Aorta (tissue), 5 donors: ENCODE measurements at places on chromosomes 3 and 15.

DNA sequence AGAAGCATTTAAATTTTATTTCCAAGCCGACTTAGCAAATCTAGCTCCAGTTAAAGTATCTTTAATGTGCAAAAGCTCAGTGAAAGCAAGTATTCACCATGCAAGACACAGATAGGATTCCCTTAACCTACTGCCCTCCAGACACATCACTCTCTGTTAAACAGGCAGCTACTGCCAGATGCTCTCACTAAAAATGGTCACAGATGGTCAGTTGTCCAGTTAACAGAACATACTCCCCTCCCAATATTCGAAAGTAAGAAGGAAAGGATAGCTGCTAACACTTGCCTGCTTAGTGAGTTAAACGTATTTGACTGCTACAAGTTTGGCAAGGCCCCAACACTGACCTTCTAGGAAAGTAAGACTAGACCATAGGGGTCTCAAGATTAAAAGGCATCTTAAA lies 73.7 kb downstream of the PRTG start:
- DNase-seq = no peak

- no peak for DNase-seq
Measured at GRCh38 chr3:31185062-31185357, 290.5 kb upstream of the GADL1 start.

GRCh38 chr15:84926491-84927230 lies 42.2 kb downstream of the SLC28A1 start:
- no peak for DNase-seq

- no peak for DNase-seq
Measured at GRCh38 chr3:45473841-45474240, 85.5 kb downstream of the LARS2 start.

DNA sequence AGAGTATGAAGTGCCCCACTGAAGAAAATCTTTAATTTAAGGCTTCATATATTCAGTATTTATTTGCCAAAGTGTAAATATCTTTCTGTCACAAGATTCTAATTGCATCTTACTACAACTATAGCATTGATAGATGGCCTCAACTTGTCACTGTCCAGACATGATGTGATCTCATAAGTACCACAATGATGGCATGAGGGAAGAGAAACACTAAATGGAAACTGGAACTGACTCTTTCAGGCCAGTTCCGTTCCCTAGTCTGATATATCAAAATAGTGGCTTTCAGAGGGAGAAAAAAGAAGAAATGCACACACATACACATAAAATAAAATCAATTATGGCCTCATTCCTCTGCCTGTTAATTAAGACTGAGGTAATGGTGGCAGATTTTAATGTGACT lies 615.7 kb downstream of the TBL1XR1 start:
- DNase-seq = no peak

- no peak for DNase-seq
Measured at GRCh38 chr3:23659274-23659673, 146.5 kb upstream of the UBE2E1 start.

DNA sequence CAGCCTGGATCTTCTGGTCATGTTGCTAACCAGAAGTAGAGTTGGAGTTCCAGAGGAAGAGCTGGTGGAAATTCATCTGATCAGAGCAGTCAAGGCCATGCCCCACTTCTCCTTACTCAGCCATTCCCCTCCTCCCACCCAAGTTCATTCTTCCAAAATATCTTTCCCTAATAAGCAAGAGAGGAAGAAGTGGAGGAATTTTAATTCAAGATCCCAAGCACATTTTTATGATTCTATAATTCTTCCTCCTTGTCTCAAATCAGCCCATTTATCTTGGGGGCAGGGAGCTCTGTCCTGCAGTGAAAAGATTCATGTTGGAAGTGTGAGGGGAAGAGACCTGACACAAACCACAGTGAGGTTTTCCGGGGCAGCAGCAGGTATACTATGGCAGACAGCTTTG lies 85.0 kb upstream of the GALNT15 start:
- no peak for DNase-seq

DNA sequence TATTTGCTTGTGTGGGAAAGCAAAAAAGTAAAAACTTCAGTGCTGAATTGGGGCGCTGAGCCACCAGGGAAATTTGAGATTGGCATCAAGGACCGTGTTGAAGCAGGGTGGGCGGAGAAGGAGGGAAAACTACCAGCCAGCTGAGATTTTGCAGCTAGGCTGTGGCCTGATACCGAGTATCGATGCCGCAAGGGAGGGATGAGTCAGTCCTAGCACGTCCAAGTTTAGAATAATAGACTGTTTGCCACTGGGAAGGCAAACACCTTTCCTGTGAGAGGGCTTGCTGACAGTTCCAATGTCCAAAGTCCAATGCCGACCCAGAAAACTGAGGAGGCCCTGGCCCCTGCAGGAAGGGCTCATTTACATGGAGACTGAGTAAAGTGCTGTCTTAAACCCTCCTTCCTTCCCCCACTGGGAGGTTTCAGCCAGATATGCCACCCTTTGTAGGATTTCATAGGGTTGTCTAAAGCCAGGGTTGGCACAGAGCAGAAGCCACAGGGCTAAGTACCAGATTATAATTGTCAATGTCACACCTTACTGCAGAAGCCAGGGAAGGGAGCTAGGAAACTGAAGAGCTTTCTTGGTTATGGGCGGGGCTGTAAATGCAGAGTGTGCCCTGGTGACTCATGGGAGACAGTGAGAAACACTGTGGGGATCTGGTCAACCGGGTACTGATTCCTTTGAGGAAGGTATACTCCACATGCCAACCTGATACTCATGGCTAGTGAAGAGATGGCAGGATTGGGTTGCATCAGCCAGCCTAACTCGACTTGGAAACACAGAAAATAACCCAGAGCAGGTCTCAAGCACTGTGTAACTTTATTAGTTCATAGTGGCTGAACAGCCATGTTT lies 28.4 kb upstream of the PIK3CB start:
- no peak for DNase-seq

DNA sequence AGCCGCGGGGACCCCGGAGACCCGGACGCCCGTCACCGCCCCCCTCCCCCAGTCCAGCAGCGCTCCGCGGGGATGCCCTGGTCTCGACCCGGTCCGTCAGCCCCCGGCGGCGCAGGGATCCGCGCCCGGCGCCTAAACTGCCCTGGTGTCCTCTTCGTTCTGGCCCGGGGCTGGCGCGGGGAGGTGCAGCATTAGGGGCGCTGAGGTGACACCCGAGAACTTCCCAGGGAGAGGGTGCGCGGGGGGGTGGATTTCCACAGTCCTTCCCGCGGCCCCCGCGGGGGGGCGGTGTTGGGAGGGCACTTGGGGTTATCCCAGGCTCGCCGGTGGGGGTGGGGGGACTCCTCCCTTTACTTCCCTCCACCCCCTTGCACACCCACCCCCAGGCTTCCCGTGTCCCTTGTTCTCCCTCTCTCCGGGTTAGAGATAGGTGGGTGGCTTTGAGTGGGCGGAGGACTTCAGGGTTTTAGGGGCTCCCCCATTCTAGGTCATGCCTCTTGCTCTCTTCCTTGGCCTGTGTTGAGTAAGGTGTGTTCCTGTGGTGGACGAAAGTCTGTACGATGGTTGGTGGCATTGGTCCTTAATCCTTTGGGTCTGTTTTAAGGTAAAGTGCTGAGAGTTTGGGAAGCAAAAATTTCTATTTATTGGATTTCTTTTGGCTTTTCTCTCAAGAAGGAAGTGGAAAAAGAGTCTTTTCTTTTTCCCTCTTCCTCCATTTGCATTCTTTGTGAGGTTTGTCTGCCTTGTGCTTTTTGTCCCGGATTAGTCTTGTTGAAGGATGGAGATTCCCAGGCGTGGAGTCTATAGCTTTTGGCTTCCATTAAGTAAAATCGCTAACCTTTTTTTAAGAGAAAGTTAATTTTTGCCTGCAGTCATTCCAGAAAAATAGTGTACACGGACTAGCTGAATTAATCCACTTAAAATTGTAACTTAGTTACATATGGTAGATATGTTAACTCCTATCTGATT lies 811 bp downstream of the SKIL start:
- peak; percentile 95 for DNase-seq

GRCh38 chr3:72329354-72329753 lies 518.9 kb downstream of the SHQ1 start:
- DNase-seq = peak; percentile 64

- no peak for DNase-seq
Measured at GRCh38 chr3:185582871-185583270, 3.2 kb upstream of the SENP2 start.

- no peak for DNase-seq
Measured at GRCh38 chr3:150871192-150871591, 34.0 kb downstream of the MINDY4B start.

DNA sequence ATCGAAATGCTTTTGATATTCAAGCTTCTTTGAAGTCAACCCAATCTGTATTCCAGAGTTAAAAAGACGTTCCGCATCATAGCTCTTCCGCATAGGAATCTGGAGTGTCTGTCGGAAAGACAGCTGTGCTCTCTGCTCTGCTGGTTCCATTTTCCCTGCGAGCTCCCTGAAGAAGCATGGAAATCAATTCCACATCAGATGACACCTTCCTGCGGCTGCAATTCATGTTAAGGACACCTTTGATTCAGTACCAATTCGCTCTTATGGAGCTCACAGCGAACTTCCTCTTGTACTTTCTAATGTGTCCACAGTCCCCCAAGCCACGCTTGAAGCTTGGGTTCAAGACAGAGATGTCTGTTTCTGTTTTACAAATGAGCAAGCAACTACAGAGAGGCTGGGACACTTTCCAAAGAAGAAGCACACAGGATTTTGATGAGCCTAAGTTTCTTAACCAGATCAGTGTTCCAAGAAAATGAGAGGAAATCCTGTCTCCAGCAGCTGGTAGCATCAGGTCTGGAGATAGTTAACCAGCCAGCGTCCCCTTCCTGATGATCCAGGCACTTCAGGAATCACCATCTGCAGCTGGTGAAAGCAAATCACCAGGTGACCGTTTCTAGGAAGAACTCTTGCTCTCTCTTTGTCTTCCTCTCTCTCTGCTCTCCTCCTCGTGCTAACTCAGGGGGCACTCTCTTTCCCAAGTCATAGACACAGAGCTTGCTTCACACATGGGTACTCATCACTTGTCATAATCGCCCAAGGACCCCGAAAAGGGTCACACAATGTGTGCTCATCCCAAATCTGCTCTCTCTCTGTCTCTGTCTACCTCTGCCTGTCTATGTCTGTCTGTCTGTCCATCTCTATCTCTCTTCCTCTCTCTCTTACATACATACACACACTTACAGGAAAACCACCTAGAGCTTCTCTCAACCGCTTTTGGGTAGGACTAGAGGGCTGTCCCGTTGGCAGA lies 281.8 kb downstream of the FAM43A start:
- DNase-seq = no peak

DNA sequence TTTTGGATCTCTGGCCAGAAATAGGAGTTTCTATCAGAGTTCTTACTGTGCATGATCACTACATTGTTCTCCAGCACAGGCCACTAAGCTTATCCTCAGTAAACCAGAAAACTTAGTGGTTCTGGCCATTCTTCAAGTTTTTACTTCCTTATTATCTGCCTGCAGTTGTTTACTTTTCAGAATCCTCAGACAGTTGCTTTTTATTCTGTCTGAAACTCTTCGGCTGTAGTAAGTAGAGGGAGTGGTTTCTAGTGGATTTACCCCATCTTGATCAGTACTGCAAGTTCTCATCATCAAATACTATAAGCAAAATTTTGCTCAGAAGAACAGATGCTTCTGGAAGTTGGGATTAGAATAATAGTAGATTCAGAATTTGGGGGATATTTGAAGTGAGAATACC lies 193.0 kb upstream of the RARB start:
- DNase-seq = no peak

DNA sequence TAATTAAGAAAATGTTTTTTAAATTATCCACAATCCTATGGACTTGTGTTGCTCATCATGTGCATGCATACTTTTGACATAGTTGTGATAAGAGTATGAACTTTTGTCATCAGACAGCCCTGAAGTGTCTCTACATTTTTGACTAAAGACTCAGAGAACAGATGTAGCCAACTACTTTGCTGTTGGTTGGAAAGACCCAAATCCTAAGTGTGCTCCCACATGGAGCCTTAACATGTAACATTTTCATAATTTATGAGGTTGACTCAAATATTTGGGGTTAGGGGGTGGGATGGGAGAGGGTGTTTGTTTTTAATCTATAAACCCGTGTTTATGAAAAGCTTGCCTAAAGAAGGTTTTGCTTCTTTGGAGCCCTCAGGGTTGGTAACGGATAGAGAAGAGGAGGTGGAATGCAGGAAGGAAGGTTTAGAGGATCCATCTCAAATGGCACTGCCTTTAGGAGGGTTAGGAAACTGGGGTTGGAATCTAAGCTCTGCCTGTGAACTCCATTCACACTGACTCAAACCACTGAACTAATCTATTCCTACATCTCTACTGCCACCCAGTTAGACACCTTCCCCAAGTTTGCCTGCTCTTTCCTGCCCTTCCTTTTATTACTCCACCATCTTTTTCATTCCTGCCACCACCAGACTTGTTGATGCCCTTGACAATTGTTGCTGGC lies 3.7 kb downstream of the BOC start:
- DNase-seq = no peak

GRCh38 chr3:1462856-1463450 lies 370.1 kb downstream of the CNTN6 start:
- no peak for DNase-seq

DNA sequence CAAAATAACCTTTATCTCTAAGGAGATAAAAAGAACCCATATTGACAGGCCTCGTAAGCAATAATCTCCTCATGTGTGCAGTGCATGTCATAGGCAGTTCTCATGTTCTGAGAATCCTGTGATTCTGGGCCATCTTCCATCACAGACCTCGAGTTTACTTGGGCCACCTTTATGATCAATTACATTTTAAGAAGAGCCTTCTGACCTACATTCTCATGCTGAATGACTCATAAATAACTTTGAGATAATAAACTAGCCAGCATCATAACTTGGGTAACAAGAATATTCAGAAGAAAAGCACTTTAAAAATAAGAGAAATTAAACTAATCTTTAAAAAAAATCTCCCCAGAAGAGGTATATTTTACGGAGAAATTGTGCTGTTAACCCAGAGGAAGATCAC lies 310.7 kb upstream of the ZNF717 start:
- DNase-seq = no peak

- no peak for DNase-seq
Measured at GRCh38 chr3:54296531-54296930, 174.2 kb downstream of the CACNA2D3 start.

- no peak for DNase-seq
Measured at GRCh38 chr3:175914785-175915184, 1055.7 kb downstream of the NAALADL2 start.

GRCh38 chr3:194225988-194226663 lies 90.2 kb downstream of the HES1 start:
- DNase-seq = no peak

- no peak for DNase-seq
Measured at GRCh38 chr3:125213364-125213755, 812 bp upstream of the SLC12A8 start.
